Activated CD4-positive, alpha-beta T cell treated with anti-CD3 and anti-CD28 coated beads, Interleukin-10, Interleukin-2, amounts not matched to agents 100 ng/mL and 50 ng/mL, durations not matched to agents 16 hours and 8 hours (primary cell): ENCODE measurements at places on chromosomes 16 and 17.

- DNase-seq = no peak
These were observed 25.2 kb downstream of the B4GALNT2 start for GRCh38 chr17:49157784-49158183.

- no peak for DNase-seq
These were observed 14.4 kb downstream of the RFWD3 start for GRCh38 chr16:74652249-74652648.

DNA sequence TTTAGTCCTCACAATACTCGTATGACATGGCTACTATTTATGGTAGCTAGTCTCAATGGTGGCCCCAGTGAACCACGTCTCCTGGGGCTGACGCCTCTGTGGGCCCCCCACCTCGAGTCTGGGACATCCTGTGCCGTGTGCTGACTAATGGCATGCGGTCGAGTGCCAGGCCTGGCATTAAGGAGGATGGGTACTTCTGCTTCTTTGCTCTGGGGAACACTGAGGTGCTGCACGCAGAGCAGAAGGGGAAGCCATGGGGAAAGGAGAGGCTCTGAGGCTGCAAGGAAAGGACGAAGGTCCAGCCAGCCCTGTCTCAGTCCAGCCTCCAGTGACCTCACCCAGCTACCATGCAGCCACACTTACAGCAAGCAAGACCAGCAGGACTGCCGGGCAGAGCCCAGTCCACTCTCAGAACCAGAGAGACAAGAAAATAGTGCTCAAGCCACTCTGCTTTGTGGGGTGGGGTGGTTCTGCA, 5.7 kb upstream of the MPRIP start:
- no peak for DNase-seq

GRCh38 chr16:71344315-71344905, 14.1 kb upstream of the CALB2 start:
- DNase-seq = no peak

DNA sequence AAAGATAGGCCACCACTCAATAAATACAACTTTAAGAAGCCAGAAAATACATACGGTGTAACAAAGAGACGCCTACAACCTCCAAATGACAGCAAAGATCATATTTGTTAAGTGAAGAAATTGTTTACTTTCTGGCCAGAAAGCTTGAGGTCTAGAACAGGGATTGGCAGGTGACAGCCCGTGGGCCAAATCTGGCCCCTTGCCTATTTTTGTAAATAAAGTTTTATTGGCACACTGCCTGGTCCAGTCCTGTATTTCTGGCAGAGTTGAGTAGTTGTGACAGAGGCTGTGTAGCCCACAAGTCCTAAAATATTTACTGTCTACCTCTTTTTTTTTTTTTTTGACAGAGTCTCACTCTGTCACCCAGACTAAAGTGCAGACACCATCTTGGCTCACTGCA, 3.4 kb upstream of the CLEC19A start:
- no peak for DNase-seq

DNA sequence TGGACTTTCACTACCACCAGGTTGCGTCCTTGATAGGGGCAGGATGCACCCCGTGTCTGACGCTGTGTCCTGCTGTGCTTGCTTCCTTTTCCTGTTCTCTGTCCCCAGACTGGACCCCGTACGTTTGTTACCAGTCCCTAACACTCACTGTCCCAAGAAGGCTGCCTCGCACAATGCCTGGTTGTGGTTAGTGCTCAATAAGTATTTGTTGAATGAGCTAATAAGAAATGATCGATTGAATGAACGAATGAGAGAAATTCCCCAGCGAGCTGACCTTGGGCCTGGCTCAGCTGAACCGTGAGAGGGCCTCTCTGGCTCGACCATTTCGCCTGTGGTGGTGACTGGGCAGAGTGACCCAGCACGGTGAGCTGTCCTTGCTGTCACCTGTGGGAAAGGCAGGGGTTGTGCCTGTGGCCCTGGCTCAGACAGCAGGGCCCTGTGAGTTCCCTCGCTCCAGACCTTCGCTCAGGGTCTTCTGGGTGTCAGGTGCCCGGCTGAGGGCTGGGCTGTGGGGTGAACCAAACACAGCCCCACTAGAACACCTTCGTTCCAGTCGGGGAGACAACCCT, 20.9 kb downstream of the CMIP start:
- DNase-seq = no peak

DNA sequence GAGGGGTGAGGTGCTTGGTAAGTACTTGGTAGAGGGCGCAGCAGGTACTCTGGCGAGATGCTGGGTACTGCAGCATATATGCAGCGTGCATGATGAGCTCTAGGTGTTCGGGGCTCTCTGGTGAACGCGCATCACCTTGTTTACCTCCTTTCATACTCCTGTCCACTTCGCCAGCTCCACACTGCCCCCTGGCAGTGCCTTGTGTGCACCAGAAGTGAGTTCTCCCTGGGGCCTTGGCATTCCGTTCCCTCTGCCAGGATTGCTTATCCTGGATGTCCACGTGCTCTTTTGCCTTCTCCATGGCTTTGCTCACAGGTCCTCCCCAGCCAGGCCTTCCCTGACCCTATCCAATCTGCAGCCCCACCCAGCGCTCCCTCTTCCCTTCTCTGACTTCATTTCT, 154.2 kb downstream of the MRM1 start:
- peak; percentile 34 for DNase-seq
